ENCODE measurements at places on chromosomes 11 and 22. TPM values are rescaled to one million over a fixed set of nuclear protein-coding genes. Genes with fewer than 3 reads are reported as not detected.

The POU2F3 gene
- total RNA-seq, result 1.1 TPM

The DNAJB7 gene
- total RNA-seq, result not detected

The OR52W1 gene
- total RNA-seq, result not detected

DNA sequence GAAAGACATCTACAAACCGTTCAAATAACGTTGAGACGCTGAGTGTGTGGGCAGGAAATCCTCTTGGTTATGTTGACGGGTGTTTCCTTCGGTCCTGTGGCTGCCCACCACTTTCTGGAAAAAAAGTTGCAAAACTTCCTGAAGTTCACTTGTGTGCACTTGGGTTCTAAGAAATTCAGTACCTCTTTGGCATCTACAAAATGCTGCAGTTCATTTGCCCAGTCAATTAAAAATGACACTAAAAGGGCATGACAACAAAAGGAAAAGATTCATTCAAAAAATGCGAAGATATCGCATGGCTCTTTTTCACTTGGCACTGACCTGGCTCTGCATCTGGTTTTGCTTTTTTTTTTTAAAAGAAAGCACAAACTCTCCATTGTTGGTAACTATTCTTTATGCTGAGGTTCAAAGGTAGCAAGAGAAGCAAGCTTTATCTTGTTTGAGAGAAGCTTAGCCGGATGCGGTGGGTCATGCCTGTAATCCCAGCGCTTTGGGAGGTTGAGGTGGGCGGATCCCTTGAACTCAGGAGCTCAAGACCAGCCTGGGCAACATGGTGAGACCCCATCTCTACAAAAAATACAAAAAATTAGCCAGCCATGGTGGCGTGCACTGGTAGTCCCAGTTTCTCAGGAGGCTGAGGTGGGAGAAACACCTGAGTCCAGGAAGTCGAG, 10.6 kb upstream of the XBP1 start:
- no peak overlapping the region for H3K4me3 ChIP-seq
- no peaks in the 10 kb centered on the region for H3K4me1 ChIP-seq
- DNase-seq, result no peak
- no peak overlapping the region for H3K27ac ChIP-seq
- H3K27me3 ChIP-seq, result no peaks in the 10 kb centered on the region

DNA sequence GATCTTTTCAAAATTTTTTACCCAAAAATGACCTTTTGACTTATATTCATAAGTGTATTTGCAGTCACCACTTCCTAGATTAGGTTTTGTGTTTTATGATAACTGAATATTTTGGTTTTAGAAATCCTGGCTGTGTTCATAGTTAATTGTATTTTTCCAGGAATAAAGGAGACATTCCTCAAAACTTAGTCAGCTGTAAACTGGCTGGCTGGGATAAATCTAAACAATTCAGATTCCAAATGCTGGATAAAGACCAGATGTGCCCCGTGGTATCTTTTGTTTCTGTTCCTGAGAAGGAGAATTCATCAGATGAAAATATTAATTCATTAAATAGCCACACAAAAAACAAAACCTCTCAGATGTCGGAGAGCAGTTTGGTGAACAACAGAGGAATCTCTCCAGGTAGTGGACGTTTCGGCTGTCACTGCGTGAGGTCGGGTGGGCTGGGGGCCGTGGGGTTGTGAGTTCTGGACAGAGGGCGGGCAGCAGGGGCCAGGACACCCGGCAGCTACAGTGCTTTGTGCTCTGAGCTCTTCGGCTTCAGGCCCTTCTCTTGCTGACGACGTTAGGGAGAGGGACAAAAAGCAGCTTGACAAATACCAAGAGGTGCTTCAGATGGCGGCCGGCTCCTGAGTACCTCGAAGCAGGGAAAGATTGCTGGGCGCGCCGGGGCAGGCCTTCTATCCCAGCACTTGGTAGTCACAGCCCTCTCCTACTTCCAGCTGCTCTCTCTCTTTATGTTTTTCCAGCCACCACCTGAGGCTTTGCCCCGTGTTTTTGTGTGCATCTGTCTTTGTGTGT, 24.6 kb downstream of the MOV10L1 start:
- H3K36me3 ChIP-seq, result no peaks in the 10 kb centered on the region
- DNase-seq, result no peak
- H3K4me1 ChIP-seq, result no peaks in the 10 kb centered on the region
- H3K27ac ChIP-seq, result no peak overlapping the region
- no peaks in the 10 kb centered on the region for H3K27me3 ChIP-seq

DNA sequence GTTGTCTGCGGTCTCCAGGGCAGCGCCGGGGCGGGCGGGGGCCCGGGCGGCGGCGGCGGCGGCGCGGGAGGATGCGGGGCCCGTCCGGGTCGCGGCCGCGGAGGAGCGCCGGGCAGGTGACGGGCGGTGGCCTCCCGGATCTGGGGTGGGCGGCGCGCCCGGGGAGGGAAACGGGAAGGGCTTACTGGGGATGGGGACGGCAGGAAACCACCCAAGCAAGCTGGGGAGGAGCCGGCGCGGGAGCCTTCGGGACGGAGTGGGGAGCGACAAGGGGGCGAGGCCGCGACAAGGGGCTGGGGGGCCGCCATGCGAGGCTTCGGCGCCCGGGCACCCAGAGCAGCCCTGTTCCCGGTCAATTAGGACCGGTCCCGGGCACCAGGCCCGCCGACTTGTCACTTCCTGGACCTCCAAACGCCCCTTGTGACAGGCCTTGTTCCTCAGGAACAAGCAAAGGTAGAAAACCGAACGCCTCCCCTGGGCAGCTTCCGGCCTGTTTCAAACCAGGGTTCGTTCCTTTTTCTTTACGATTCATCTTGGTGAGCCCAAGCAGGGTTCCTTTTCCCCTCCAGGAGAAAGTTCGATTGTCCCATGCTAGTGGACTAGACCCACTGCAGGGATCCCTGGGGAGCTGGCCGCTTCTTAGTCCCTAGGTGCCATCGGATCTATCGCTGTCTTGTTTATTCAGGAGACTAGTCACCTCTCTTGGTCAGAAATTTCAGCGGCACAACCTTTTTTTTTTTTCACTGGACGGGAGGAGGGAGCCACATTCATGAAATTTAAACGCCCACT, 492 bp downstream of the JHY start:
- H3K27ac ChIP-seq, result no peak overlapping the region
- no peaks in the 10 kb centered on the region for H3K36me3 ChIP-seq
- DNase-seq, result peak; percentile 70
- peaks cover 5% of the 10 kb centered on the region for H3K4me1 ChIP-seq
- peak overlapping the region; percentile 74 for H3K4me3 ChIP-seq

The ESAM gene
- 0.92 TPM for total RNA-seq

DNA sequence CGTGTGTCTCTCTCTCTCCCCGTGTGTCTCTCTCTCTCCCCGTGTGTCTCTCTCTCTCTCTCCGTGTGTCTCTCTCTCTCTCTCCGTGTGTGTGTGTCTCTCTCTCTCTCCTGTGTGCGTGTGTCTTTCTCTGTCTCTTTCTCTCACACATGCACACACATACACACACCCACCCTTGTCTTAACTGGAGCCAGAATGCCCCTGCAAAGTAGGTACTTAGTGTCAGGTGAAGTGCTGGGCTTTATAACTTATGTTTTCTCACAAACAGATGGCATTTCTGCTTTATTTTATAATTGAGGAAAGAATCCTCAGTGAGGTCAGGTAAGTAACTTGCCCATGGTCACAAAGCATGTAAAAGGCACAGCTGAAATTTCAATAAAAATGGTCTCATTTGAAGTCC, 106.0 kb downstream of the CSNK2A3 start:
- H3K27me3 ChIP-seq, result no peaks in the 10 kb centered on the region
- H3K36me3 ChIP-seq, result no peaks in the 10 kb centered on the region
- no peak overlapping the region for H3K27ac ChIP-seq
- peaks cover 5% of the 10 kb centered on the region for H3K4me1 ChIP-seq
